ENCODE measurements at places on chromosomes 2 and 18.
A peak's percentile ranks its signal among the peaks of the same experiment; 100 is the strongest.

DNA sequence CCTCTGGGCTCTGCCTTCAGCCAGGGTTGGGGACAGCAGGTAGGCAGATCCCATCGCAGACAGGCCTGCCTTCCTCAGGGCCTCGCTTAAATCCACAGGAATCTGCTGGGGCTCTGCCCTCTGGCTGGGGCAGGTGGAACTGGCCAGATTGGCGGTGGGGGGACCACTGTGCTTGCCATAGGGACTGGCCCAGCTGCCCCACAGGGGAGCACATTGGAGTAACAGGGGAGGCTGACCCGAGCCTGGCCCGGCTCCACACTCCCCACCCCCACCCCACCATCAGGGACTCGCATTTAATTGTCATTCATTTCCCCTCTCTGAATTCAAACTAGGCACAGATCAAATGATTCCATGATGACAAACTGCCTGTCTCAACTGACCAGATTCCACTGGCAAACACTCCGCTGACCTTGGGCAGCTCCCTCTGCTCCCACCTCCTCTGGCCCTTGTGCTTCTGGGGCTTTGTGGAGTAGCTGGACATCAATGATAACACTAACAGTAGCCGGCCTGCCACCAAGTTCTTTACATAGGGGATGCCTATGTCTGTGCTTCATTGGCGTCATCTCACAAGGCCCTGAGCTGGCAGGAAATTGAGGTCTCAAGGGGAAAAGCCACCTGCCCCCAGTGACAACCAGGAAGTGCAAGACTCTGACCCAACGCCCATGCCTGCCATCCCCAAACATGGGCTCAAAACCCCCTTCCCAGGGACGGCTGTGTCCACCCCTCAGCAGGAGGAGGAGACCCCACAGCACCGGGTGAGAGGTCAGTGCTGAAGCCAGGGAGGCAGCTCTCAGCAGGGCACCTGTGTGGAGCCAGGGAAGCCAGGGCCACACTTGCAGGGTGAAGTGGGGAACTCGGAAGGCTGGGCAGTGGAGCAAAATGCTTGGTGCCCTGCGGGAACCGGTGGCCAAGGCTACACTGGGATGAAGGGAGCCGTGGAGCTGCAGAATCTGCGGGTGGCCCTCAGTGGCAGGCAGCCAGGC is 2.1 kb upstream of the B3GNT7 start:
- peak; percentile 44 for DNase-seq

DNA sequence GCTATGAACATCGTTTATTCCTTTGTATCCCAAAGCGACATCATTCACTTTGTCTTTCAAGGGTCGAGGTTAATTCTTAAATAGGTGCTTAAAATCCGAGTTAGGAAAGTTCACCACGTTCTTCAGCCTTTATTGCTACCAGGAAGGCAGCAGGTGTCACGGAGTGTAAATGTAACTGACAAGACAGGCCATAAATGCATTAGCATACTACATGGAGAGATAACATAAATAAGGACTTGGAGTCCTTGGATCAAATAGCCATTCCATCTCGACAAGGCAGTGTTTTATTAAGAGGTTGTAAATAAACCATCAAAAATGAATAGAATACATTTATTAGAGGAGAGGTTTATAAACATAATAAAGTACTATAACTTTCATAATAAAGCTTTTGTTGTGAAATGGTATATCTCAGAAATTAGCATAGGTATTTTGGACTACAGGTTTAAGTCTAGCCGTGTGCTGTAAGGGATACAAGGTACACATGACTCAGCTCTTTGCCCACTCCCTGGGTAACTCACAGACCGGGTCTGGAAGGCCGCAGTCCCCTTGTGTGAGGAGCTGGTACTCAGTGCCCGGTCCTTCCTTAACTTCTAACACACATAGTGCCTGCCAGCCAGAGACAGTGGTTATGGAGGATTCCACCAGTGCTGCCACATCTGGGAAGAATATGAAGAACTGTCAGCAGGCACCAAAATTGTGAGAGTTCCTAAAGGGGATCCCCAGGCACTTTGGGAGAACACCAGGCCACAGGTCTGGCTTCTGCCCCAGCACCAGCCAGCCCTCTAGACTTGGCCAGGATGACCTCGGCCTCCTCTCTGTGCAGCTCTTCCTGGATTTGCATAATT is 29.4 kb downstream of the CAPN13 start:
- no peak for DNase-seq

DNA sequence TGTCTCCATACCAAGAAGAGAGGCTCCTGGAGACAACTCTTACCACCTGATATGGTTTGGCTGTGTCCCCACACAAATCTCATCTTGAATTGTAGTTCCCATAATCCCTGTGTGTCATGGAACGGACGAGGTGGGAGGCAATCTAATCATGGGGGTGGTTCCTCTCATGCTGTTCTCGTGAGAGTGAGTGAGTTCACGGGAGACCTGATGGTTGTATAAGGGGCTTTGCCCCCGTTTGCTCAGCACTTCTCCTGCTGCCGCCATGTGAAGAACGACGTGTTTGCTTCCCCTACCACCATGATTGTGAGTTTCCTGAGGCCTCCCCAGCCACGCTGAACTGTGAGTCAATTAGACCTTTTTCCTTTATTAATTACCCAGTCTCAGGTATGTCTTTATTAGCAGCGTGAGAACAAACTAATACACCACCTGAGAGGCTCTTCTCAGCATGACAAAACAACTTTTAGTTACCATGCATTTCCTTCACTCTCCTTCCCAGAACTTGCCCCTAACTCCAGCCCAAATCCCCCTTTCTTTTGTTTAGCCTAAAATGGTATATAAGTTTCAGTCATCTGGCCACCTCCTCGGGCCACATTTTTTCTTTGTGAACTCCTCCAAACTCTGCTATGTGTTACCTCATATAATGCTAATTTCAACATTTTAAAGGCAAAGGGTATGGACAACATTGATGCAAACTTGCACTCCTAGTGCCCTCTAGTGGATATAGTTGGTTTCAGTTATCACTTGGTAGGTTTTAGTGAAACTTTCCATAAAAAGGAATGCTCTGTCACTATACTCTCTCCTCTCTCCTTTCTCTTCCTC is 58.6 kb upstream of the SLC25A52 start:
- no peak for DNase-seq

DNA sequence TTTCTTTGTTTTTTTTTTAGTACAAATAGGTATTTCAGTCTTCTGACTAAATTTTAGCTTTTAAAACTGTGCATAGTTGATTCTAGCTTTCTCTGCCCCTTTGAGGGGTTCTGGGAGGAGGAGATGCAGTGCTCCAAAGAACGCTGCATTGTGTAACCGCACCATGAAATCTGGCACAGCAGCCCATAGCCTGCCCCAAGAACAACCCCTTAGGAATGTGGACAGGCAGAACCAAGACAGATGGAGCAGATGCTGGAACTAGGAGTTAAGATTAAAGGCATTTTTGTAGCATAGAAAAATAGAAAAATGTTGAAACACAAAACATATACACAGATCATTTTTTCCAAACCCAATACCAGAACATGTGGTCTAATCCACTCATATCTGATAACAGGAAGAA is 187.5 kb downstream of the SCG2 start:
- no peak for DNase-seq

DNA sequence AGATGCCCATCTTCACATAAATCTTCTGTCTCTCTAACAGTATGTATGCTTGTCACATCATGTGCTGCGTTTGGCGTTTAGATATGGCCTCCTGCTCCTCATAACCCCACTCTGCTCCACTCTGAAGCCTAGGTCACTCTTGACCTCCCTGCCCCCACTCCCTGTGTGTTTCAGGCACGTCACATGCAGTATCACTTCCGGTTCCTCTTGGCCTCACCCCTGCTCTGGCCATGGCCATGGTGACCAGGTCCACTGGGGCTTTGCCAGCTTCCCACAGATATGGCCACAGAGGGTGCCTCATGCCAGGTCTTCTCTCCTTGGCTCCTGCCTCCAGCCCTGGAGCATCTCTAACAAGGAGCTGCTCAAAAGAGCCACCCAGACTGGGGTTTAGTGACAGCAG is 160.0 kb downstream of the RNF152 start:
- DNase-seq: no peak

- DNase-seq: no peak
Observed at GRCh38 chr2:148650881-148651280, 6.3 kb downstream of the EPC2 start.

GRCh38 chr2:37575780-37576179 is 95.7 kb downstream of the CDC42EP3 start:
- no peak for DNase-seq

- DNase-seq: no peak
Observed at GRCh38 chr2:57881998-57882888, 164.4 kb upstream of the VRK2 start.

GRCh38 chr2:145221516-145221915 is 701.6 kb upstream of the ZEB2 start:
- DNase-seq: no peak

DNA sequence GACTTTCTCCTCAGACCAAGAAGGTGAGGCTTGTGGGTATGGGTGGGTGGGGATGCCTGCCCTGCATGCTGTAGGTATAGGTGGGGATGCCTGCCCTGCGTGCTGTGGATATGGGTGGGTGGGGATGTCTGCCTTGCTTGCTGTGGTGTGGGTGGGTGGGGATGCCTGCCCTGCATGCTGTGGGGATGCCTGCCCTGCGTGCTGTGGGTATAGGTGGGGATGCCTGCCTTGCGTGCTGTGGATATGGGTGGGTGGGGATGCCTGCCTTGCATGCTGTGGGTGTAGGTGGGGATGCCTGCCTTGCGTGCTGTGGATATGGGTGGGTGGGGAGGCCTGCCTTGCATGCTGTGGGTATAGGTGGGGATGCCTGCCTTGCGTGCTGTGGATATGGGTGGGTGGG is 278.4 kb downstream of the NEDD4L start:
- DNase-seq: no peak

GRCh38 chr2:160433466-160434140 is 60.0 kb downstream of the RBMS1 start:
- DNase-seq: no peak

GRCh38 chr2:178025551-178026185 is 46.9 kb downstream of the PDE11A start:
- no peak for DNase-seq

GRCh38 chr2:124027182-124027581 is 2.1 kb downstream of the CNTNAP5 start:
- DNase-seq: no peak

GRCh38 chr2:109212836-109213563 is 84.0 kb downstream of the SH3RF3 start:
- DNase-seq: no peak
